ENCODE measurements at places on chromosomes 6 and 20.

DNA sequence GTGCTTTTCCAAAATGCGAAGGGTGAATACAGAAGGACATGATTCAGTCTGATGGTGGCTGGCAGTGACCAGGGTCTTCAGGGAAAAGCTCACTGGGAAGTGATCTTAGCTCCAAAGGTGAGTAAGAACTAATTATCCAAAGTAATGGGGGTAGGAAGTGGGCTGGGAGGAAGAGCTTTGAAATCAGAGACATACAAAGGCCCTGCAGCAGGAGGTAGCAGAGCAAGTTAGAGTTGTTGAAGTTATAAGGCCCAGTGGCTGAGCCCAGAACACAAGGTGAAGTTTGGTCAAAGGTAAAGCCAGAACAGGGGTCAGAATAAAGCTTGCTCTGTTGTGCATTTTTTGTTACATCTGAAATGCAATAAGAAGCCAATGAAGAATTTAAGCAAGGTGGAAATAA is 81.2 kb downstream of the PLCB1 start:
- DNase-seq = no peak

GRCh38 chr6:3750317-3751076 is 1.0 kb downstream of the PXDC1 start:
- DNase-seq = no peak

GRCh38 chr6:38195113-38195635 is 375.6 kb downstream of the ZFAND3 start:
- DNase-seq = no peak

DNA sequence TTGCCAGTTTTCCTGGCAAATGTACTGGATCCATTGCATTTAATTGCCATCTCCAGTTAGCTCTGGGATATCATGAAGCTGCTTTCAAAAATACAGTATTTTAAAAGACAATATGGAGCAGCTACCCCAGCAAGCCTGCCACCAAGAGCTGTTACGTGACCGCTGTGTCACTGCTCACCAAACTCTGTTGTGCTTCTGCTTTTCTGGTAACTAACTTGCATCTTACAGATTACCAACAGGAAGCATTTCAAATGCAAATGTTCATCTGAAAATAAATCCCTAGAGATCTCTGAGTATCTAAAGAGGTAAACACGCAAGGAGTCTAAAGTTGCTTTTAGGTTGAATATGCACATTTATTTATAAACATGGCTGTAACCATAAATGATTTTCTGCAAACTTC is 1008.3 kb downstream of the KIF16B start:
- DNase-seq = no peak

- DNase-seq = no peak
Observed at GRCh38 chr6:46507426-46507825, 16.2 kb upstream of the RCAN2 start.

GRCh38 chr6:168179702-168180382 is 100.8 kb upstream of the FRMD1 start:
- no peak for DNase-seq

DNA sequence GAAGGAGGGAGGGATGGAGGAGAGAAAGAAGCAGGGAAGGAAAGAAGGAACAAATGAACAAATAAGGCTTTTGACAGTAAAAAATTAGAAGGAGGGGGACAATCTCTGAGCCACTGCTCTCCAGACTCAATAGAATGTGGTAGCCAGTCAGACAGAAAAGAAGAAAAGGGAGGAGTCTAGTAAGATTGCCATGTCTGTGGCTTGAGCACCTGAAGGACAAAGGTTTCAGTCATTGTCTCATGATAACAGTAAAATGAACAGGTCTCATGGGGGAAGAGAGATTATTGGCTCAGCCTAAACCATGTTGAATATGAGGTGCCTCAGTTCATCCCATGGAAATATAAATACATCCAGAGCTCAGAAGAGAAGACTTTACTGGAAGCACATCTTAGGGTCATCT is 14.0 kb upstream of the LOC128125822 start:
- DNase-seq = no peak
